ENCODE measurements at places on chromosomes 7 and 10.

DNA sequence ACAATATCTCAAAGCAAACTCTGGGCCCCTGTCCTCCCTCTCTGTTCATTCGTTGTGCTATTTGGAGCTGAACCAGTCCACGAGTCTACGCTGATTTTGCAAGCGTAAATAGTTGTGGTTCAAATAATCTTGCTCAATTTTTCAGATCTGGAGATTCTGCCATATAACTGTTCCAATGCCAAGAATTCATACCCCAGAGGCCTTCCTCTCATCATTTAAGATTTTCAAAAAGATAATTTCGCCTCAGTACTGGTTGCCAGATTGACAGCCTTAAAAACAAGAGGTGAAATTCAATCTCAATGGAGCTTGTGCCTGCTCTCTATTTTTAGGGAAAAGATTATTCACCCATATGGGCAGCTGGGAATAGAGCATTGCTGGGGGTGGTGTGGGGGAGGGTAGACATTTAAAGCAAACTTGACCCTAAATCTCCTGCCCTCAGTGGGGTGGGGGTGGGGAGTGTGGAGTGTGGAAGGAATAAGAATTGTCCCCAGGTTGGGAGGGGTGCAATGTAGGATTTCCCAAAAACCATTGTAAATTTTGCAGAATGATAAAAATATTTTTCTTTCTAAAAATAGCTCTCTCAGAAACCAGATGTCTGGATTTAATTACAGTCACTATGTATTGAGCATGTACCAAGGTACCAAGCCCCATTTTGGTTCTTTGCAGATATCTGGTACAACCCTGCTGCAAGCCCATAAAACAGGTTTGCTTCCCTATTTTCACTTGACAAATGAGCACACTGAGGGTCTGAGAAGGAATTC lies 104.7 kb upstream of the EEPD1 start:
- no peak for DNase-seq

DNA sequence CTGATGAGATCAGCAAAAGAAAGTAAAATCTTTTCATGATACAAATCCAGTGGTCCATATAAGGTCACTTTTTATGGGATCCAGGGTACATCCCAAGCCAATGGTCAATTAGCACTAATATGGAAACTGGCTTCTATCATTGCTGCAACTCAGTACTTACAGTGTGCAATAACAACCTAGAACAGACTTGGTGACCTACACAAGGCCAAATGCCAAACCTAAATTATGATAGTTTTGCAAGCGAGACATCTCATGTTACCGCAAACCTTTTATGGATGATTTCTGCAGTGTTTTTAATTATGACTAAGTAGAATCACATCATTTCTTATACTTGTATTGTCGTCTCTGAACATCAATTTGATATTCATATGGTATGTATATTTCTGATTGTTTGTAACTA lies 583.5 kb upstream of the SEMA3D start:
- no peak for DNase-seq

GRCh38 chr10:94300042-94300441 lies 62.7 kb downstream of the NOC3L start:
- DNase-seq, result no peak

DNA sequence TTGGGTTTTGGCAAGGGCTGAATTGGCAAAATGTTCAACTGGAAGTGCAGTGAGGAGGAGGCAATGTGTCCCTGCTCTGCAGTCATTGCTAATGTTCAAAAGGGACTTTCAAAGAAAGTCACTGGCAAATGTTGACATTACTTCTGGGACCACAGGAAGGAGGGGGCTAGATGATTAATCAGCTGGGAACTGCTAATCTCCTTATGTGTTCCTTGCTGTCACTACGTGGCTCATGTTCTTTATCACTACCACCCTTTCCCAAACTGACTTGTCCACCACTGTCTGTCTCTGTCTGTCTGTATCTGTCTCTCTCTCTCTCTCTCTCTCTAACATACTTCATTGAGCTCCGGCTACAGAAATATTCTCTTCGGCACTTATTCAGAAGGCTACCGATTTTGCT lies 86.9 kb upstream of the MTPN start:
- no peak for DNase-seq

DNA sequence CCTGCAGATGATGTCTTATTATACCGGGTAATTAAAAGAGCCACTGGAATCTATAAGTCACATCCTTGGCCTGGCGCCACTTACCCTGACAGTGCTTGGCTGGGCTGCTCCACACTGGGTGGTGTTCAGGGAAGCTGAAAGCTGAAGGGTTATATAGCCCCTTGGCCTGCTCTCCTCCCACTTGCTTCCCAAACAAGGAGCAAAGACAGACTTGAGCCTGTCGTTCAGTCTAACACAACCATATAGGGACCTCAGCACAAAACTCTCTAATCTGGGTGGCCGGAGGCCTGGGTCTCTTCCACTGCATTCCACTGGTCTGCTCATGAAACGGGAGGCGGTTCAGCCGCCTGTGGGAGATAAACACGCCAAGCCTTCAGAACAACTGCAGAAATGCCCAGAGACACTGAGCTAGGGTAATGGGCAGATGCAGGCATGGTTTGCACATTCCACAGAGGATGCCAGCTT lies at the start of gene ACTA2:
ACTA2 (minus strand) TSS at position 127 of the 465 bp plus-strand sequence. CDS start 3,843 bp downstream, outside the sequence.
- DNase-seq, result no peak

DNA sequence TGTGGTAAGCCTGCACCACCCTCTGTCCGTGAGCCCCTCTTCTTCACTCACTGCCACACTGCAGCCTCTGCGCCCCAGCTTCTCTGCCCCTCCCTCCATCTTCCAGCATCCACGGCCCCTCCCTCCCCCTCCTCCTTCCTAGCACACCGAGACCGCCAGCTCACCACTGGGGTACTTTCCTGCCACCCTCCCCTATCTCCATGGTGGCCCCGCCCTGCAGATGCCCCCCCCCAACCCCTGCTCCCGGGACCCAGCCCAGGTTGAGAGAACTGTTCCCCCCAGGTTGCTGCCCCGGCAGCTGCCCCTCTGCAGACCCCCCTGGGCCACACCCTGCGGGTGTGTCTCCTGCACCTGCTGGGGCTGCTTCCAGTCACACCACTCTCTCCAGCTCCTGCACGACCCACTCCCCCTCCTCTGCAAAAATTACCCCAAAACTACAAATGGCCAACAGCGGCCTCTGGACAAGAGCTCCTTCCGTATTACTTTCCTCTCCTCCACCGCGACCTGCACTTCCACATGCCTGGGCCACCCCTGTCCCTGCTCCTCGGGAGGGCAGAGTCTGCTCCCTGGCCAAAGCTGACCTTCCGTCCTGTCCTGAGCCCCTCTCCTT lies 209.2 kb upstream of the PPP2R2D start:
- DNase-seq, result no peak

DNA sequence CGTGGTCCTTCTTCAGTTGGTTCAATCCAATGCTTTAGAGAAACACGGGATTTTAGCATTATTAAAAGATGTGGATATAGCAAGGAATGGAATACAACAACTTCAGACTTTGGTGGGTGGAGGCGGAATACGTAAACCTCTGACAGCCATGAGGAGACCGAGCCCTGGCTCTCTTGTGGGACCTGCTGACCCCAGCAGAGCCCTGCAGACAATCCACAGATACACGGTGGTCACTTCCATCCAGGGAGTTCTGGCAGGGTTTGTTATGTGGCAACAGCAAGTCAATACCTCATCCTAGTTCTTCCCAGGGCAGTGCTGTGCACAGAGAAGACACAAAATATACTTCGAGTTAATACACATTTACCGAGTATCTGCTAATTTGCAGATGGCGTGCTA lies 118.5 kb upstream of the DIP2C start:
- no peak for DNase-seq
